GM06990 (cell line): ENCODE measurements at places on chromosomes 1 and 21.

DNA sequence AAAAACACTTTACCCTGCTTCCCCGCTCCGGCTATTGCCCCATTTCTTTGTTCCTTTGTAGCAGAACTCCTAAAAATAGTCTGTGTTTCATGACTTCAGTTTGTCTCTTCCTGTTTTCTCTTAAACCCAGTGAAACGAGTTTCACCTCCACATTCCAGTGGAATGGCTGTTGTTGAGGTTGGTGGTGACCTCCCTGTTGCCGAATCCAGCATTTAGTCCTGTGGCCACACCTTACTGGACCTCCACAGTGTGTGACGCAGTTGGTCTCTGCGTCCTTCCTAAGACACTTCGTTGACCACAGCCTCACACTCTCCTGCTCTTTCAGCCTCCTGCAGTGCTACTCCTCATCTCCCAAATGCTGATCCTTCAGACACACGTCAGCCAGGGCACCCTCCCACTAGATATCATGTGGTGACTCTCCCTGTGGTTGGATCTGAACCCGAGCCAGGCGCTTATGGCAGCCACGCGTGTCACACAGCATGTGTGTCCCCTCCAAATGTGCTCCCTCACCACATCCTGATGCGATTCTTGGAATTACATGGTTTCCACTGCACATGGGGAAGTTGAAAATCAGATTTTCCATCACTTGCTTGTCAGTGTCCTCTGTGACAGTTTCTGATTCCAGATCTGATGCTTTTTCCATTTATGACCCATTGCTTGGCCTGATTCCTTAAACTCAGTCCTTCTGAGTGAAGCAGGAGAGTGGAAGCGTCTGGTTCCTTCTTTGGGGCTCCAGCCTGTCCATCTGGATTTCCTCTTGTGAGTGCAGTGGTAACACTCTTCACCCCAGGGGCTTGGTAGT, 99.1 kb upstream of the ARTN start:
- peak; percentile 16 for DNase-seq

DNA sequence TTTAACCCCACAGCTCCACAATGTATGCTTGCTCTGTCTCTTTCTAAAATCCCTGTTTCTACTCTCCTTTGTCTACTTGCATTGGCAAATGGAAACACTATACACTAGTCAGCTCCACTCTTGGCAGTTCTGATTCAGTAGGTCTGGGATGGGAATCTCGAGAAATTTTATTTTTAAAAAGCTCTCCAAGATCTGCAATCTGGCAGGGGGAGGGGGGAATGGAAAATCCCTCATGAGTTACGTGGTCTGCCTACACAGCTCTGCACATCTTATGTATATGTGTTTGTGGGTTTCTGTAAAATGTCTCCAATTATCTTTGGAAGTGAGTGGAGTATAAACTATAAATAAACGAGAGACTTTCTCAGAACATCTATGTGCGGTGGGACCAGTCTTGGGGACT, 9.9 kb upstream of the GALNT2 start:
- no peak for DNase-seq

DNA sequence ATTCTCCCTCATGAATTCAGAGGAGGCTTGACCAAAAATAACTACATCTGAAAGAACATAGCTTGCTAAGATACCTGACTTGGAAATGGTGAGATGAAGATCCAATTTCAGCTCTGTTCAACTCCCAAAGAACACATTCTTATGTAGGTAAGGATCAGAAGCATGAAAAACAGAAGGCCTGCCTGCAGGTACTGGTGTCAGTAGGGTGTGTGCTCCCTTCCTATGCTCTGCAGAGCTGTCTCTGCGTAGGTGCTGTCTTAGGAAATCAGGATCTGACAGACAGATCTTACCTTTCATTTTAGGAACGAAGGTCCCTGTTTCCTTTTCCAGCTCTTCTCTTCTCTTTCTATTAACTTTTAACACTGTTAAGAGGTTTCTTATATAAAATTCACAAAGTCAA, 5.6 kb upstream of the OR6K2 start:
- DNase-seq: no peak

GRCh38 chr1:41608211-41608610, 123.7 kb upstream of the EDN2 start:
- no peak for DNase-seq

DNA sequence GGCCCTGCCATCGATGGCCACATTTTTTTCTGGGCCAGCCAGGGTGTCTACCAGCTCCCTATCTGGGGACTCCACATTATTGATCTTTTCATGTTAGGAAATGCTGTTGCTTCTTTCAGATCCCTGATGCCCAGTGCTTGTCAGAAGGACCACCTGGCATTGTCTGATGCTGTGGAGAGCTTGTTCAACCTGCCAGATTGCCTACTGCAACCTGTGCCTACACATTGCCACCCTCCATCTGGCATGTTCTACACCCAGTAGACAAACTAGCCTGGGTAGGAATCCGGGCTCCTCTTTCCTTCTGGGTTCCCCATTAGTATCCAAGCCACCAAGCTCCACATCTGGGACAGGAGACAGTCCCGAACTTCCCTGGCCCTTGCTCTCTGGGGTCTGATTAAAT, 274.0 kb upstream of the KIAA0040 start:
- no peak for DNase-seq

- DNase-seq: peak; percentile 48
Measured at GRCh38 chr1:209769171-209769904, 13.5 kb downstream of the TRAF3IP3 start.

DNA sequence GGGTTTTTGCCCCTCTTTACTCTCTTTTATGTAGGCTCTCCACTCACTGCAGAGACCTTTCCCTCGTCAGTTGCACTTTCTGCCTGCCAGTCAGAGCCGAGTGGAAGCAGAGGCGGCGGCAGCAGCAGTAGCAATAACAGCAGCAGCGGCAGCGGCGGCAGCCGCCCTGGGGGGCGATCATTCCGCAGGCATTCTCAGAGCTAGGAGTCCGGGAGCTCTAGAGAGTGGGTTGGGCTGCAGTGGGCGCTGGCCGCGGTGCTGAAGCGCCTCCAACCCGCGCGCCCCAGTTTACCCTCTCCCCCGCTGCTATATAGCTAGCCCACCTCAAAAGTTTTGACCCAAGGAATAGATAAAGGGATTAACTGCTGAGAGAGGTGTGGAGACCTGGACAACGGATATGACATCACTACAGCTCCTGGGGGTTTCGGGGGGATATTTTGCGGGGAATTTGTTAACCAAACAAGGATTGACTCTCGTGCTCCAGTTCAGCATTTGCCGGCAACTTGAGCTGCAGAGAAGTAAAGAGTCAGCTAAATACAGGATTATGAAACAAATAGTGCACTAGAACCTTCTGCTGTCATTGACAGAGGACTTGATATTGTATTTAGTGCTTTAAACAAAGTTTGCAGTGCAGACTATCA, at the start of gene OLFM3:
TSS of gene OLFM3 (minus strand) at position 102 of the 641 bp plus-strand sequence.
- DNase-seq: peak; percentile 7

GRCh38 chr1:143720087-143721023, 251.4 kb downstream of the FAM72C start:
- peak; percentile 5 for DNase-seq

DNA sequence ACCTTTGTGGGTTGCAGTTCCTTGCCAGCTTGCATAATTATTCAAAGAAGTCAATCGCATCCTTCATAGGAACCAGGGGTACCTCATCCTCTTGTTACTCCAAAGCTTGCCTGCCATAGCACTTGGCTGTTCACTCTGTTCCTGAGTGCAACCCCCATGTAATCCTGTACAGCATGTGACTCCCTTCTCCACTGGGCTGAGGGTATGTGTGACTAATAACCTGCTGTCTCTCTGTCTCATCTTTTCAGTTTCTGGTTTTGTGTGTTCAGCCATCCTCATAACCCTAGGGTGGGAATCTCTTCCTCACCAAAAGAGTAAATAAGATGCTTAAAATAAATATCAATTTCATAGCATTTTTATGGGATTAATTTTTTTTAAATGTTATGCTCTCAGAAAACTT, 351.9 kb downstream of the S1PR1 start:
- no peak for DNase-seq

- DNase-seq: no peak
Measured at GRCh38 chr1:93821423-93822144, 57.4 kb downstream of the DNTTIP2 start.

DNA sequence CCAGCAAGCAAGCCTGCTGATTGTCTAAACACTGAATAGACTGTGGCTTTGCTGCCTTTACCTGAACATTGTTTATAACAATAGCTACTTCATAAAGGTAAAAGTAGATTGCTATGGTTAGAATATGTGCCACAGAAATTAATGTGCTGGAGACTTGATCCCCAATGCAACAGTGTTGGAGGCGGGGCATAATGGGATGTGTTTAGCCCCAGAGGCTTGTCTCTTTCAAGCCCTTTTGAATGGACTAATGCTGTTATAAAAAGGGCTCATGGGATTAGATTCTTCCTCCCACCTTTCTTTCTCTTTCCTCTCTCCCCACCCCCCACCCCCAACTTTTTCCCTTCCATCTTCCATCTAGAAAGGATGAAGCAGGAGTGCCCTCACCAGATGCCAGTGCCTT, 80.2 kb upstream of the PPP2R5A start:
- DNase-seq: no peak

GRCh38 chr1:29523576-29523975, 287.3 kb downstream of the PTPRU start:
- no peak for DNase-seq

DNA sequence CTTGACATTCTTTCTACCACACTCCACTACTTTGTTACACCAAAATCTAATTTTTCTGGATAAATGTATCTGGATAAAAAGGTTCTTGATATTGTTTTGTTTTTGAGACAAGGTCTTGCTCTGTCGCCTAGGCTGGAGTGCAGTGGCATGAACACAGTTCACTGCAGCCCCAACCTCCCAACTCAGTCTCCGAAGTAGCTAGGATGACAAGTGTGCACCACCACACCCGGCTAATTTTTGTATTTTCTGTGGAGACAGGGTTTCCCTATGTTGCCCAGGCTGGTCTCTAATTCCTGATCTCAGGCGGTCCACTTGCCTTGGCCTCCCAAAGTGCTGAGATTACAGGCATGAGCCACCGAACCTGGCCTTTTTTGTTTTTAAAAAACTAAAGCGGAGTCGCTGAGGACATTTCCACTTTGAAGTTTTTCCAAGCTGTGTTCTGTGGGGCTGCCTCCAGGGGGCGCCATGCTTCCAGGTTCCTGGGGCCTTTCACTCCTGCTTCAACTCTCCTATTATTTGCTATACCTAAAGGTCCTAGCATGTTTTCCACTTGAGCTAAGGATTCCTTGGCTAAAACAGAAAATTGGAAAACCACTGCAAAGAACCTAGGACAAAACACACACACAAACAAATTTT, 14.1 kb upstream of the NCMAP start:
- no peak for DNase-seq

DNA sequence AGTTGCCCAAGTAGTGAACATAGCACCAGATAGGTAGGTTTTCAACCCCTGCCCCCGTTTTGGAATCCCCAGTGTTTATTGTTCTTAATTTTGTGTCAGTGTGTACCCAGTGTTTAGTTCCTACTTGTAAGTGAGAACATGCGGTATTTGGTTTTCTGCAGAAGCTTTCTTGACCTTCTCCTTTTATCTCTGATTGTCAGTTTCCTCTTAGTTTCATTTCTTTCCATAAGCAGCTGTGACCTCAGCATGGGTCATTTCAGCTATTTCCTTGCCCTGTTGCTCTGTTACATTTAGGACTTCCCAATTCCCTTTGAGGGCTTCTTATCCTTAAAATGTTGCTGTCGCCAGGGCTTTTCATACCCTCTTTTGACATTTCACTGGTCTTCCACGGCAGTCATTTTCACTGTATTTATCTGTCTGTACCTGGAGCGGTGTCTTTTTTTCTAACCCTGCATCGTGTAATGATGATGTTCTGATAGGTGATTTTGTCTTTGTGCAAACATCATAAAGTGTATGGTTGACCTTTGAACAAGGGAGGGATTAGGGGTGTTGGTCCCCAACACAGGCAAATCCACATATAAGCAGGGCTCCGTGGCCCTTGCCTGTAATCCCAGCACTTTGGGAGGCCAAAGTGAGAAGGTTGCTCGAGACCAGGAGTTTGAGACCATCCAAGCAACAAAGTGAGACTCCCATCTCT, 15.0 kb downstream of the ITSN1 start:
- DNase-seq: no peak

DNA sequence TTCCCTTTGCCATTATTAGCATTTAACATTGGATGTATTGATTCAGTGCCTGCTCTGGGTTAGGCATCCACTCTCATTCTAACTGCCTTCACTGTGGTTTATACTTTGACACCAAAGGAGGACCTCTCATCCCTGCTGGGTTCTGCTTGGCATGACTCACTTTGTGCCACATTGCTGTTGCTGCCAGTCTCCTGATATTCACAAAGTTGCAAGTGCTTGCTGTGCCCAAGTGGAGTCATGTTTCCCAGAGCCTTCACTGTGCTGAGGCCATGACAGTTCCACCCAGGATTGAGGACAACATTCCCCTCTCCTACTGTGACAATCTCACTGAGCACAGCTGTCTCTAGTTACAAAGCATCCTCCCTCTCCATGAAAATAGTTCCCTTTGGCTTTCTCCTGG, 519.9 kb upstream of the USP24 start:
- no peak for DNase-seq

GRCh38 chr1:25569597-25570396, 26.4 kb downstream of the LDLRAP1 start:
- no peak for DNase-seq

- no peak for DNase-seq
Measured at GRCh38 chr1:83813576-83813975, 185.4 kb downstream of the TTLL7 start.

- no peak for DNase-seq
Measured at GRCh38 chr21:45364468-45365185, 40.3 kb upstream of the COL18A1 start.

DNA sequence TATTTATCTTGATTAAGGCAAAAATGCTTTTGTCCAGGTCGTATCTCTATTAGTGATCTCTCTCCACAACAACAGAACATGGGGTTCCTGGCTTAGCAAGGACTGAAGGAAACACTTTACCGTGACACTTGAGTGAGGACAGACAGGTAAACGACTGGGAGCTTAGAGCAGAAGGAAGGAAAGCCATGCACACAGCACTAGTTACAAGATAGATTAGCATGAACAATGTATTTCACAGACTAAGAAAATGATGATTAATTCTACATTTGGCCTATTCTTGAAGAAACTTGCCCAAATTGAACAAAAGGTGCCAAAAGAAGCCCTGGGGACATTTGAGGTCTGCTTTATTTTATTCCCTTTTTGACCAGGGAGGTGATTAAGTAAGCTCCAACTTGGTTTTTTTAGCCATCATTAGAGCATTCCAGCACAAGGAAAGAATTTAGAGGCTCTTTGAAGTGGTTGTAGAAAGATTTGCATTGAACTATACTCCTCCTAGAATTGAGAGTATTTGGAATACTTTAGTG, 248.5 kb downstream of the USP25 start:
- no peak for DNase-seq

- DNase-seq: no peak
Measured at GRCh38 chr1:36881068-36881405, 153.3 kb downstream of the GRIK3 start.

- no peak for DNase-seq
Measured at GRCh38 chr1:63950023-63950422, 176.2 kb downstream of the ROR1 start.

DNA sequence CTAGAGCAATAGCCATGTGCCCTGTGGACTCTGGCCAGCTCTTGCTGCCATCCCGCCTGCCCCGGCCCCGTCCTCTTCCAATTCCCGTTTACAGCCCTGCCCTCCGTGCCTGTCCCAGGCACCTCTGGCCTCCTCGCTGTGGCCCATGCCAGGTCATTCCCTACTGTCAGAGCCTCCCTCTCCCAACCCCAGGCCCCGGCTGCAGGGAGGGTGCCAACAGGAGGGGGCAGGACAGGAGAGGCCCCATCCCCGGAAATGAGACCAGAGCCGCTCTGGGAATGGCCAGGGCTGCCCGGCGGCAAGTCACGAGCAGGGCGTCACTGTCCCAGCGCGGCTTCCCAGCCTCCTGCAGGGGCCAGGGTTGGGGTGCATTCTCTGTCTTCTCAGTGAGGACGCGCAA, 23.5 kb upstream of the TSPEAR start:
- DNase-seq: no peak
